Activated naive CD8-positive, alpha-beta T cell treated with anti-CD3 and anti-CD28 coated beads, Interleukin-2, amount 50 U/mL, for 16 hours (primary cell): ENCODE measurements at places on chromosomes 4 and X.

DNA sequence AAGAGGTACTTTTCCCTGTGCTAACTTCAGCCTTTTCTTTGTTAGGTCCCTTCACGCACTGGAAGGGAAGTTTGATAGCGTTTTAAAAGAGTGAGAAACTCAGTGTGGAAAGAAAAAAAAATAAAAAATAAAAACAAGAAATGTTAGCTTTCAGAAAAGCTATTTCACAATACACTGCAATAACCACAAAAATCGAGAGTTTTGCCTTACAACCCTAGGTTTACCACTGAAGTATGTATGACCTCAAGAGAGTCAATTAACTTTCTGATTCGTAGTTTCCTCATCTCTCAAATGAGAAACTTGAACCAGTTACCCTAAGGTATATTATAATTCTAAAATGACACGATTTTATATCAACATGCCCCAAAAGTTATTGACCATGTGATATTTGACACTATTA lies 93.9 kb upstream of the JADE1 start:
- DNase-seq: no peak

DNA sequence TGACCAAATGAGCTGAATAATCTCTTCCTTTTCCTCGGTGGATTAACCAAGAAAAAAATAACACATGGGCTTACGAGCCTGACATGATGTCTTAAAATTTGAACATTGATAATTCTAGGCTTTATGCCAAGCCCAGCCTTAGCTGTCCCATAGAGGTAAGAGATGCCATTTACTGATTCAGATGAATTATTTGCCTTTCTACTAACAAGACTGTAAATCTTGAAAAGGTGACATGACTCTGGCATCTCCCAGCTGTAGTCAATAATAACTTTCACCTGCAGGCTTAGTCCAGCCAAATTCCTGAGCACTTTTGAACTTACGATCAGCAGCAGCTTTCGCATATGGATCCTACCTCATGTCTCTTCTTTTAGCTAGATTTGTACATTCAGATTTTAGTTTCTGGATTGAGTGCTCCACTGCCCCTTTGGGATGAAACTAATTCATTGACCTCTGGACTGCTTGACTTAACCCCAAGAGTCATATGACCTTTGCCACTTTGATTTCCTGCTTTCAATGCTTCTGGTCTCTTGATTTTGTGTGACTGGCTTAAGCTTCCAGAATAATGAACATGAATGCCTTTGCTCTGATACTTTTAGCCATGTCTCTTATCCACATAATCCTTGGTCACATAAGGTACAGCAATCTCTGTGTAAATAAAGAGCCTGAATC lies 876.4 kb upstream of the SLIT2 start:
- no peak for DNase-seq

GRCh38 chr4:83266689-83267088 lies 17.9 kb downstream of the COQ2 start:
- no peak for DNase-seq

- no peak for DNase-seq
Measured at GRCh38 chr4:26380740-26381139, 59.9 kb downstream of the RBPJ start.

- no peak for DNase-seq
Measured at GRCh38 chr4:137558951-137559350, 26.7 kb upstream of the PCDH18 start.
